ENCODE measurements at places on chromosomes 3 and 15.

DNA sequence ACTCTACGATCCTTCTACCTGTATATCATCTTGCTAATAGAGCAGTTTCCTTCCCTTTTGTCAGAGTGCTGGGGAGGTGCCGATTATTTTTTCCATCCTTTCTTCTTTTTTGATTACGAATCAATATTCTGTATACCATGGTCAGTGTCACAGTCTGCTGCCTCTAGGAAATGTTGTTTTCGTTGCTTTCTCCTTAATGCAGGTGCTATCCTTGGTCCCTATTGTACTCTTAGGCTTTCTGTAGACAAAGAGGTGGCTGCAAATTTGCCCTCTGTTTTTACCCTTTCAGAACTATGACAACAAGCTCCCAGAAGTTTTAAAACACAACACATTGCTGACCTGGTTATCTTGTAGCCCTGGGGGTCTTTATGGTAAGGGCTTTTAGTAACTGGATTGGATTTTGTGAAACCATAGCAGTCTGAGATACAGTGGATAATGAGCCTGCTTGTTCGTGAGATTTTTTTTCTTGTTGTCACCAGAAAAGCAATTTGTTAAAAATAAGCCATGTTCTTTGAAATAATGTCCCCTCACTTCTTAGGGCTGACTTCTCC is 430.3 kb upstream of the TPM1 start:
- no peak for DNase-seq

- no peak for DNase-seq
These were observed 30.4 kb downstream of the PSTPIP1 start for GRCh38 chr15:77025083-77025901.

- DNase-seq = no peak
These were observed 2.9 kb upstream of the SEMA3B start for GRCh38 chr3:50266017-50266416.

DNA sequence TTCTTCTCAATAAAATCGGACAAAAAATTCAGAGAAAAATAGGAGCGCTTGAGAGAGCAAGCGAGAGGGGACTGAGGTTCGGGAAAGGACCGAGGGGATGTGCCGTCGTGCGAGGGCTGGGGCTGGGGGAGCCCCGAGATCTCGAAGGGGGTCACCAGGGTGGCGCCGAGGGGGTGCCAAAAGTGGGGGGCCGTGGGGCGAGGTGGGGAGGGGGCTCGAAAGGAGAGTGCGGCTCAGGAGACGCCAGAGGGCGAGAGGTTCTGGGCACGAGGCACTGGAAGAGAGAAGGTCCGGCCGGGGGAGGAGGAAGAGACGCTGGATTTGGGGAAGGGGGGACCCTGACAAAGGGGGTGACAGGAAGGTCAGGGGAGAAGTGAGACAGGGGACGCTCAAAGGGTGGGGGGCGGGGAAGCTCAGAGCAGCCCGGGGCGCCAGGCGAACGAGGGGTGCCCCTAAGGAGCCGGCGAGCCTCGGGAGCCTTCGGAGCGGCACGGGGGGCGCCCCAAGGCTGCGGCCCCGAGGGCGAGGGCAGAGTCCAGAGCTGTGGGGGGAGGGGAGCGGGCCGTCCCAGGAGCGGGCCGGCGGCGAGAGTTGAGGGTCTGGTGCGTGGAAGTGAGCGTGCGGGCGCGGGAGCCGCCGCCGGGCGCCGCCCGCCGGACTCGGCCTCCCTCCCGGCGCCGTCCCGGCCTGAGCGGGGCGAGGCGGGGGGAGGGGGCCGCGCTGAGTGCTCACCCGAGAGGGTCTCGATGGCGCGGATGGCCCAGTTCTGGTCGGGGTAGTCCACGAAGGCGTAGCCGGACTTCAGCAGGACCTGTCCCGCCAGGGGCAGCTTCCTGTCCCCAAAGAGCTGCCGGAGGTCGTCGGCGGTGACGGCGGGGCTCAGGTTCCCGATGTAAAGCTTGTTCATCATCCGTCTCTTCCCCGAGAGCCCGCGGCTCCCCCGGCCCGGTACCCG is 514 bp downstream of the IGF2BP2 start:
- no peak for DNase-seq

DNA sequence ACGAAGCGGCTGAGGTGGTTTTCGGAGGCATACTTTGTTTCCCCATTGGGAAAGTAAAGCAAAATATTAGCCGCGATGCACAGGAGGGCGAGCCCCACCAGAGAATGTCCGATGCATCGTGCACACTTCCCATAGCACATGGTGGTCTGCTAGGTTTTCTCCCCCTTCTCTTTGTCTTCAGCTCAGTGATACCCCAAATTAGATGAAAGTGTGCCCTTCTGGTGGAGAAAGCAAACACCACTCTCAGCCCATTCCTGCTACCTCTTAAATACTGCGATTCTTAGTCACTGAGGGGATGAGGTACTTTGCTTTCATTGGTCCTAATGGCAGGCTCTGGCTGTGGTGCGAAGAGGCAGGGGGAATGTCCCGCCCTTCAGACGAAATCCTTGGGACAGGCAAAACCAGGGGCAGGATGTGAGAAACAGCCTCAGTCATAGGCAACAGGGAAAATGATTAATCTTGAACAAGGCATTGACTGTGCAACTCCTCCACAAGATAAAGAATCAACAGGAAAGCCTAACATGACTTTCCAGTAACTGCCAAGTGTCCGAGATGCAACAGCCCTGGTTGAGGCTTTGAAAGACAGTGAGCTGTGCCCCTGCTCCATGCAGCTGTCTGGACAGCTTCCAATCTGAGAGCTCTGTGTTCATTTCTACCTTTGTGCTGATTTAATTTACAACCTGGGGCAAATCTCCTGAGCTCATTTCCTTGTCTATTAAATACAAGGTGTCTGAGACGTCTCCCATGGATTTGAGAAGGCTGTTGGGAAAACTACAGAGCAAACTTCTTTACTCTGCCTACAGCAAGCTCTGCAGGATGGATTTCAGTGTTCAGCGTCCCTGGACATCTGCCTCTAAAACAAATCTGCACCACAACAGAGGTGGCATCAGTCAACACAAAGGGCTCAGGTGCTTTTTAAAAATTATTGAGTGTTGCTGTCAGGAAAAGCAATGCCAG is at the start of gene TM4SF1:
Gene TM4SF1 (minus strand): TSS at position 242 of the 957 bp plus-strand sequence. CDS start 102 bp downstream, at position 140.
- DNase-seq = no peak

DNA sequence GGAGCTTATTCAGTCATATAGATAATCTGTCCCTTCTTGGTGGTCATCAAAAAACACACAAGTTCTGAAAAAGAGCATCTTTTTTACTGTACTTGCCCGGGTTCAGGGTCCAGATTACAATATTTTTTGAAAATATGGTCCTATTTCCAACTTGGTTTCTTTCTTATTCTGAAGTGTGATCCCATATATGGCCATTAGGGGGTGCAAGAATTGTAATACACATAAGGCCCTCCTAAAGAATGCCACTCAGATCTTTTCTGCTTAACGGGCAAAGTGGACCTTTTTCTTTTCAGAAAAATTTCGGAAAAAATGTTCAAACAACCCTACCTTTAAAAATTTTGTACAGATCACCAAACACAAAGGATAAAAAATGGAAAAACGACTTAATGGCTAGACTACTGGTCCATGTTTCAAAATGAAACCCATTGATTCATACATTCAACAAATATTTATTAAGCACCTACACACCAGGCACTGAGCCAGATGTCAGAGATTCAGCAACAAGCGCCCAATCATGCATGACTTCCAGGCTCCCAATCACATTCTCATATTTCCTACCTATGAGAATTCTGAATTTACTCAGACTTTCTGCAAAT is 102.0 kb upstream of the MYRIP start:
- no peak for DNase-seq

DNA sequence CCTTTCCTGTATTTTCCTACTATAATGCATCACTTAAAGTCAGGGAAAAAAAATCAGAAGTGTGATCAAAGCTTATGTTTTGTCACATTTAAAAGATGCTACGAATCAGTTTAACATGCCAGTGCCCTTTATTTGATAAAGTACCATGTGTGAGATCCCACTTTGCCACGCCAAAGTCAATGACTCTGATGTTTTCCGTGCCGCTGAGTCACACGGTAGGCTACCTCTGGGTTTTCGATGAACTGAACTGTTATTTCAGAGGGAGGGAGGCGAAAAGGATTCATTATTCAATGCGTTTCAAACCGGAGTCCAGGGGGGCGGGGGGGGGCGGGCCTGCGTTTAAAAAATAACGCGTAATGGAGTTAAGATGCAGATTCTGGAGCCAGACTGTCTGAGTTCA is 203.0 kb downstream of the ABHD5 start:
- DNase-seq = no peak

- DNase-seq = no peak
These were observed 259.8 kb upstream of the WNT5A start for GRCh38 chr3:55746808-55747413.

GRCh38 chr15:51866751-51867150 is 37.3 kb downstream of the TMOD3 start:
- no peak for DNase-seq

- no peak for DNase-seq
These were observed 2.0 kb upstream of the IL20RB start for GRCh38 chr3:136955813-136956212.

GRCh38 chr15:39597336-39597735 is 16.5 kb downstream of the THBS1 start:
- DNase-seq = no peak

Measured in substantia nigra (tissue), 51 donors.